CD4-positive, alpha-beta T cell treated with Interleukin-15 for 1 hour (primary cell): ENCODE measurements at places on chromosomes 7 and 10.

- DNase-seq = no peak
These were observed 339.7 kb downstream of the THSD7A start for GRCh38 chr7:11492307-11492706.

- DNase-seq = no peak
These were observed 34.6 kb upstream of the SLC35G1 start for GRCh38 chr10:93859049-93859655.

DNA sequence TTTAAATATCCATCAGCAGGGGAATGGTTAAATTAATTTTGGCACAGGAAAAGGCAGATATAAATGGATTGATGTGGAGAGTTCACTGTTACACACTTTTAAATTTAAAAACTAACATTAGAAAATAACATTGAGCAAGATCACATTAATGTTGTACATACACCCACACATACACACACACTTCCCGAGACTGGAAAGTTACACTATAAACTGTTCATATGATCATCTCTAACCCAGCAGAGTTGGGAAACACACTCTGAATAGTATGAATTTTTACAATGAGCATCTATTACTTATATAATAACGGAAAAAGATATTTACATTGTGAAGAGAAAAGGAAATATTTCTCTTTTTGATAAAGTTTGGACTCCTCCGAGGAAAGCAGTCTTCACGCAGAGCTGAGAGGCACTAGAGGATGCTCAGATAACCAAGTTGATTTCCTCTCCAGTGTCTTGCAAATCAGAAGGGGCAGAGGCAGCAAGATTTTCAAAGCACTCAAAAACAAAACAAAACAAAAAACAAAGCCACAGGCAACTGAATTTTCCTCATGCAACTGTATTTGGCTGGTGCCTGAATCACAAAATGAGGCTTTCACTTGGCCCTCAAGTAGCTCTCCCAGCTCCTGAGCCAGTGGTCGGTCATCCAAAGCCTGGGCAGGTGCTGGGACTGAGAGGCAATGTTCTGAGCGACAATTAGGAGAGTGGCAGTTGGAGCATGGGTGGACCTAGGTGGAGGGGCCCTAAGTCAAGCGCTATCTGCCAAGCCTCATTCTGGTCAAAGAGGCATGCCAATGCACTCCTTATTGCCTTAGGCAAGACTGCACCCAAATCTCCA is 10.5 kb upstream of the GATAD1 start:
- DNase-seq = no peak

GRCh38 chr7:82629583-82629982 is 186.0 kb upstream of the CACNA2D1 start:
- no peak for DNase-seq

- DNase-seq = no peak
These were observed 1039.6 kb upstream of the LRRN3 start for GRCh38 chr7:110051372-110051771.

DNA sequence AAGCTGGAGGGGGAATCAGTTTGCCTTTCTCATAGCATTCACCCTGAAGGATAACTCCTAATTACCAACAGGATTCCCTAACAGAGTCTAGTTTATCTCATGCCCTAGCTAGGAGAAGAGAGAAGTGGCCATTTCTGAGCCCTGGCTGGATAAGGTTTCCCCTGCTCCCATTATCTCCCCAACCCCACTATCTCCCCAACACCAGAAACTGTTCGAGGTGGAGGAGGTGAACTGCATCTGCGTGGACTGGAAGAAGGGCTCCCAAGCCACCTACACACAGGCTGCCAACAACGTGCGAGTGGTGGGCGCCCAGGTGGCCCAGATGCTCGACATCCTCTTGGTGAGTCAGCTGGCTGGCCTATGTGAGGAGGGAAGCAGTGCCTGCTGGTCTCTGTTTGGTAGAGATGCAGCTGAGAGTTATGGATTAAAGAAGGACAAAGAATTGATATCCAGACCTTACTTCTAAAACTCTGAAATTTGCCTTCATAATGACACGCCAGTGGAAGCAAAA is 3.8 kb downstream of the PNLIPRP1 start:
- DNase-seq = no peak

DNA sequence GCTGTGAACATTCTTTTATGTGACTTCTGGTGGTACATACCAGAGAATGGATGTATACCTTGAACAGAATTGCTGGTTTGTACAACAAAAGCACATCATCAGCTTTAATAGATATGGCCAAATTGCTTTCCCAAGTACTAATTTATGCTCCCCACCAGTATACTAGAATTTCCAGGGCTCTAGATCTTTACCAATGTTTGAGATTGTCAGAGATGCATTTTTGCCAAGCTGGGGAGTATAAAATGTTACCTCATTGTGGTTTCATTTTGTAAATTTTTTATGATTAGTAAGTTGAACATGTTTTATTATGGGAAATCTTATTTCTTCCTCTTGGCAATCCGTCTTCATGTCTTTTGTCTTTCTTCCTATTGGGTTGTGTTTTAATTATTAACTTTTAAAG is 179.9 kb upstream of the TMEM106B start:
- DNase-seq = no peak

DNA sequence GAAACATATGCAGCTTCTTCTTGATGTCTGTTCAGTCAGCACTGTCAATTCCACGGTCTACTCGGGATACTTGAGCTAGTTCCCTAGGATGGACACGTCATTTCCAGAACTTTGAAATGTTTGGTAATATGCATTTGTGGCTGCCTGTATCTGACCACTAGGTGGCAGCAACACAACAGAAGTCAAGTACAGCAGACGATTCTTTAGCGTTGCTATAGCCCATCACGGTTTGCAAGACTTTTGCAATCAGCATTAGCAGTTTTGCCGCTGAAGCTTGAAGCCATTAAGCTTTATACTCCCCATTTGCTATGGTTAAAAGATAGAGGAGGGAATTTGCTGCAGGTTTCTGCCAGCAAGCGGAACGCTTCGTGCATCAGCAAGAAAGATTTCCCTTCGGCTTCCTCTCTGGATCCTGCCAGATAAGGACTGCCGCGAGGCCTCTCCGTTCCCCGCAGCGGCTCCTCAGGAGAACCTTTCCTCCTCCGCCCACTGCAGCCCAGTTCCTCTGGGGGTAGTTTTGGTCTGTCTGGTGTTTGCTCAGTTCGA is 63.5 kb downstream of the ABCC2 start:
- DNase-seq = peak; percentile 69

- no peak for DNase-seq
These were observed 182.2 kb downstream of the GNAI1 start for GRCh38 chr7:80316811-80317210.

GRCh38 chr10:95233377-95234034 is 39.5 kb downstream of the ACSM6 start:
- DNase-seq = no peak

GRCh38 chr10:123721441-123722049 is 55.4 kb downstream of the GPR26 start:
- DNase-seq = no peak

DNA sequence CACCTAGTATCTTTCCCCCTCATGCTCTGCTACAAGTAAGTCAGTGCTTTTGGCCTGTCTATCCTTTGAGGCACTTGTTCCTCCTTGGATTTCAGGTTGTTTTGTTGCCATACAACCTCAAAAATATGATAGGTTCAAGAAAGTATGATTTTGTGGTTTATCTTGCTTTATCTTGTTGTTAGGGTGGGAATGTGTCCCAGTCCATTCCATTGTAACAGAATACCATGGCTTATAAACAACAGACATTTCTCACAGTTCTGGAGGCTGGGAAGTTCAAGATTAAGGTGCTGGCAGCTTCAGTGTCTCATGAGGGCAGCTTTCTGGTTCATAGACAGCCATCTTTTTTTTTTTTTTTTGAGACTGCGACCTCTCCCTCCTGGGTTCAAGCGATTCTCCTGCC is 72.1 kb downstream of the TMEM270 start:
- no peak for DNase-seq

GRCh38 chr7:151711906-151712809 is 164.8 kb downstream of the PRKAG2 start:
- no peak for DNase-seq

DNA sequence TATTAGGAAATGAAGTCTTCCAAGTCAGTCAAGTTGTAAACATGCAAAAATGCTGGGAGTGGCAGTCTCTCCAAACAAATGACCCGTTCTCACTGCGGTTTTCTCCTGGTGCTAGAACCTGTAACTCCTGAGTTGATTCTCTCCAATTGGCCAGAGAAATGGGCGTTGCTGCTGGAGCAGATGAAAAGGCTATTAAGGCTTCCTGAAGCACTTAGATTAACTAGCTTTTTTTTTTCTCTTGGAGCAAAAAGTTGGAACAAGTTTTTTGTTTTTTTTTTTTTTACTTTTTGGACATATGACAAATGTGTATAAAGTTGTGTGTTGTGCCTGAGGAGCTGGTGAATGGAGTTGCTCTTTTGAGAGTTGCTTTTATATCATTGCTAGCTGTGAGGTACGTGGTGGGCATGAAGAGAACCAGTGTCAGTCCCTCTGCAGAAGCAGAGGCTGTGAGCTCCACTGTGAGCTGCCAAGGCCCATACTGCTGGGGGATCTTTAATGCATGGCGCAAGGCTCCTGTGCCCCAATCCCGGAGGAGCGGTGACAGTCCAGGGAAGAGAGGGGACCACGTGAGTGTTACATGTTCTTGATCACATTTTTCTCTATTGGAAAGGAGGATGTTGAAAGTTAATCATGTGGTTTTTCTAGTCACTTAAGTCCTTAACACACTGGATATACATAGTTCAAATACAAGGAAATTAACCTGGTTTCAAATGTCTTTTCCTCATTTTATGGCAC is 393.6 kb upstream of the GALNT17 start:
- no peak for DNase-seq

DNA sequence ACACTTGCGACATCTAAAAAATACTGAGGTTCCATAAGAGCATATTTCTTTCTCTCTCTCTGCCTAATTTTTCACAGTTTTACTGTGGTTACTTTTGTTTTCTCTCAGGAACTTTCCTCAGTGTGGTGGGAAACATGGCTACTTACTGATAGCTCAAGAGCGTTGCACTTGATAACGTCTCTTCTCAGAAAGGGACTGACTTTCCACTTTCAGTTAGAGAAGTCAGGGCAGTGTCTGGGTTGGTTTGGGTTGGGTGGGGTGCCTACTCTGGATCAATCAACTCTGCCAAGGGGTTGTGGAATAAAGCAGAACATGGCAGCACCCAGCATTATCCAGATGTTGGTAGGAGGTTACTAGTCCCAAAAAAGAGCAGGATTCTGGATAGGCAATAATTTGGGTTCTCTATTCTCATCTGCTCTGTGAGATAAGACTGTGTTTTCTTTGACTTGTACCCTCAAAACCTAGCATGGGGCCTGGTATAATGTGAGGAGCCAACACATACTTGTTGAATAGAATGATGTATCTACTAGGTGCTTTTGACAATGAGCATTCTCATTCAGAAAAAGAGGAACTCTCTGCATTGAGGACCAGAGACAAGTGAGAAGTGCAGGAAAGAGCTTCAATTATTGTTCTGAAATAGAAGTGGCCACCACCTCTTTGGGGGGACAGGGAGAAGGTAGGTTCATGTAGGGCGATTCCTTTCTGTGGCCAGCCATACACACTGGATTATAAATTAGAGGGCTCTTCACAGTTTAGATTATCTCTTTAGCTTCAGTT is 315.7 kb downstream of the REEP3 start:
- DNase-seq = no peak

DNA sequence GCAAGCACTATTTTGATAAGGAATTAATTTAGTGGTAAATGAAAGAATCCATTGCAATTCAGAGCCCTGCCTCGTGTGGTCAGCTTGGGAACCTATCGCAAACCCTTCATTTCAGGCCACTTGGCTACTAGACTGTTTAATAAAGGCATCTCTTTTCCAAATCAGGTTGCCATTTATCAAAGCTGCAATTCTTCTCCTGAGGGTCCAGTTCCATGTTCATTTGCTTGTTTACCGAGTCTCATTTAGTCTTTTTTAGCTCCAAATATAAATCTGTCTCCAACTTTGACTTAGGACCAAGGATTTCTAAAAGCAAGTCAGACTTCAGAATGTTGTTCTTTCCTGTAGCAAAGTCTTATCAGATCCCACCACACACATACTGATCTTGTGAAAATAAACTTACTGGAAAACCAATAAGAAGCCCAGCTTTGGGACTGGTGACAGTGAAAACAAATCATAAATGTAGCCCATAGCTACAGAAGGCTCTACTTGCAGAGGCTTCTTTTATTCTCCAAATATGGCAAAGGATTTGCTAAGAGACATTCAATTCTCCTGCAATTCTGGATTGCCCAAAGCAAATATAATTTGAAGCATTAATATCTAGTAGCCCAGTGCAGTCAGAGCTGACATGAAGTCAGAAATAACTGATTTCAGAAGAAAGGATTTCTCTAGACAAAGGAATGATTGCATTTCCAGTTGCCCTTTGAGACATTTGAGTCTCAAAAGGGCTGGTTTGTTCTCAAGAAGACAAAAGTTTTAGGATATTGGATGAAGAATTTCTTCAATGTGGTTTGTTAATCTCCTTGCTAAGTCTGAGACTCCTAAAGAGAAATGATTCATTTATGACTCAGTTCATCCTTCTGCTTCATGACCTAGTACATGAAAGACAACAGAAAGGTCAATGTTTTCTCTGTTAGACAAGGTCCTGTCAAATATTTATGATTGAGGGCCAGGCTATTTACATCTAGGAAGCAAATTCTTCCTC is 28.0 kb downstream of the PPP1R3C start:
- DNase-seq = no peak

DNA sequence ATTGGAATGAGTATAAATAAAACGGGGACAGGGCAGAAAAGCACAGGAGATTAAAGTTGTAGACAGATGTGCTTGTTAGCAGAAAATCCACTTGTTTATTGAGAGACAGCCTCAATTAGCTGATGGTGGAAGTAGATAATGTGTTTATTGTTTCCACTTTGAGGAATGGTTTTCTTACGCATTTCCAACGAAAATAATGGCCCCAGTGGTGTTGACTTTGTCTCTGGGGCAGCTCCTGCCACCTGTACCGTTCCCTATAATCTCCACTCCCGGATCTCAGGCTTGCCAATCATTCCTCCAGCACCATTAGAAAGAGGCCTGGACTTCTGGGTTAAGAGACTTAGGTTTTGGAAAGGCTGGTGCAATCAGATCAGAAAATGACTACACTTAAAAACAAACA is 638.7 kb downstream of the PARD3 start:
- no peak for DNase-seq

DNA sequence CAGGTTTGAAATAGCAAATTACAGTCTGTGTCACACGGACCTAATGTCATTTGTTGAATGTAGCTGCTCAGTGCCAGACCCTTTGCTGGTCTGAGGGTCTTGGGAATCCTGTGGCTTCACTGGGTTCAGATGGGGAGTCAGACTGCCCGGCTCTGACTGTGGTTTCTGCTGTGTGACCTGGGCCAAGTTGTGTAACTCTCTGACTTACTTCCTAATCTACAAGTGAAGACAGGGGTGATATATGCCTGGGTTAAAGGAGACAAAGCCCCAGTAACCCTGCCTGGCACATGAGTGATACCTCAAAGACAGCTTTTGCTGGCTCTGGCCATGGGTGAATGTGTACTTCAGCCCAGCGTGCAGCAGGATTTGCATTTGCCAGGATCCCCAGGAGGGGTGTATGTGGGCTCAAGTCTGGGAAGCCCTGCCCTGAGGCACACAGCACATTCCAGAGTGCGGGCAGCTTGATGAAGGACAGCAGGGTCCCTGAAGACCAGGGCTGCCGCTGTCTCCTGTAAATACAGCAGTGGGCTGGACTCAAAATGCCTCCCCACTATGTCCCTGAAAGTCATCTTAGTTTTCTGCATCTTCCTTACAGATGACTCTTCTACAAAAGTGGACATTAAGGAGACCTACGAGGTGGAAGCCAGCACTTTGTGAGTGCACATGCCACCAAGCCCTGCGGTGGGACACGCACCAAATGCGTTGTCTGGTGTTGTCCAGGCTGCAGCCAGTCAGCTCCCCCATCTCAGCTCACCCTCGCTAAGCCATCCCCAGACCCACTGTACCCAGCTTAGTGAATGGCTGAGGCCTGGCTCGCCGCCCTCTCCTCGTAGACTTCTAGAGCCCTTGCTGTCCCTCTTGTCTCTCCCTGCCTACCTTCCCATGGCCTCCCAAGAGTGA is 16.4 kb downstream of the NACAD start:
- DNase-seq = no peak
